Hematopoietic multipotent progenitor cell treated with erythropoietin and hydrocortisone succinate and interleukin-3 and kit ligand, for 8 days (in vitro differentiated cells): ENCODE measurements at places on chromosomes 2 and 18.
A peak's percentile ranks its signal among the peaks of the same experiment; 100 is the strongest.

GRCh38 chr18:68221111-68221724, 493.7 kb downstream of the TMX3 start:
- no peak for DNase-seq

DNA sequence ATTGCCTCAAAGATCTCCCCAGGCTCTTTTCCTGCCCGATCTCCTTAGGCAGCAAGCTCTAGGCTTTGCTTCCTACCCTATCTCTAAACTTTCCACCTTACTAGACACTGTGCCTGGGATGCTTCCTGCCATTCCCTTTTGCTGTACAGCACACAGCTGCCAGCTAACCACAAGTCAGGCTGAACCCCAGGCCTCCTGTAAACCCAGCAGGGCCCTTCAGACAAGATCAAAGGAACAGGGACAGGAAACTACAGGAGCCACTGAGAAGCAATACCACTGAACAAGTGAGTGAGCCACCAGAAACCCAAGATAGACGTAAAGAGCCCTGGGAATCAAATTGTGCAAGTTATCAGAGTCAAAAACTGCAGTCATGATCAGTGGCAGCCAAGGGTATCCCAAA, 180.7 kb downstream of the SUCLG1 start:
- no peak for DNase-seq

- peak; percentile 41 for DNase-seq
These were observed 93.7 kb upstream of the RAB6C start for GRCh38 chr2:129885735-129886134.

DNA sequence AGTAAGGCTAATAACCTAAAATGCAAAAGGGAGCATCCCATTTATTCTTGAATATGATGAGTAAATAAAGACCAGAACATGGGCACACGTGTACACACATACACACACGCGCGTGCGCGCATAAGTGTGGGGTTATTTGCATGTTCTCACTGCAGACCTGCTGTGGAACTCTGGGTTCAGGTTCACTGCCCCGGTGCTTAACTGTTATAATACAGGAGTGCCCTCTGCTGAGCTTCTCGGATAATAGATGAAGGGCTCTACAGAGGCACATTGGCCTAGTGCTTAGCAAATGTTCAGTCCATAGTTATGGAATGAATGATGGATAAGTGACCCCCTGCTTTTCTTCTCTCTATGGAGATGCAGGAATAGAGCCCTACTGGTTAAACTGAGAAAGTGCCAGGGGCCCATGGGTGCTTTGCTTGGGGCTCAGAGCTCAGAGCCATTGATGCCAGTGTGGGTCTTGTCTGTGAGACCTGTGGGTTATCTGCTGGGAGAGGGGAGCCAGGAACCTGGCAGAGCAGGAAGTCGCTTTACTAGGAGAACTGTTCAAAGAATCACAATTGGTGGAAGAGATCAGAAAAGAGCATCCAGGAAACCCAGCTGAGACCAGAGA, 3.6 kb upstream of the ARL4C start:
- DNase-seq = peak; percentile 60

GRCh38 chr18:32668956-32669355, 103.9 kb downstream of the KLHL14 start:
- no peak for DNase-seq

- no peak for DNase-seq
These were observed 16.4 kb upstream of the CNRIP1 start for GRCh38 chr2:68336192-68336591.

GRCh38 chr2:240121190-240121589, 14.9 kb downstream of the COPS9 start:
- DNase-seq = no peak
